ENCODE measurements at places on chromosomes 2 and 18.

GRCh38 chr2:217431577-217432269, 571.1 kb downstream of the TNS1 start:
- DNase-seq: no peak

DNA sequence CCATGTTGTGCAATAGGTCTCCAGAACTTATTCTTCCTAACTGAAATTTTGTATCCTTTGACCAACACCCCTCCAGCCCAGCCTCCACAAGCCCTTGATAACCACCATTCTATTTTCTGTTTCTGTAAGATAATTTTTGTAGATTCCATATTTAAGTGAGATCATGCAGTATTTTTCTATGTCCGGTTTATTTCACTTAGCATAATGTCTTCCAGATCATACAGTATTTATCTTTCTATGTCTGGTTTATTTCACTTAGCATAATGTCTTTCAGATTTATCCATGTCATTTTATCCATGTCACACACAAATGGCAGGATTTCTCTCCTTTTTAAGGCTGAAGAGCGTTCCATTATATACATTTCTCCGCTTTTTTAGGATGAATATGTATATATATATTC, 24.4 kb upstream of the ONECUT2 start:
- DNase-seq: no peak

GRCh38 chr2:229952256-229952835, 30.0 kb downstream of the FBXO36 start:
- DNase-seq: peak; percentile 54

- no peak for DNase-seq
Observed at GRCh38 chr2:147033044-147033443, 811.8 kb upstream of the ACVR2A start.

DNA sequence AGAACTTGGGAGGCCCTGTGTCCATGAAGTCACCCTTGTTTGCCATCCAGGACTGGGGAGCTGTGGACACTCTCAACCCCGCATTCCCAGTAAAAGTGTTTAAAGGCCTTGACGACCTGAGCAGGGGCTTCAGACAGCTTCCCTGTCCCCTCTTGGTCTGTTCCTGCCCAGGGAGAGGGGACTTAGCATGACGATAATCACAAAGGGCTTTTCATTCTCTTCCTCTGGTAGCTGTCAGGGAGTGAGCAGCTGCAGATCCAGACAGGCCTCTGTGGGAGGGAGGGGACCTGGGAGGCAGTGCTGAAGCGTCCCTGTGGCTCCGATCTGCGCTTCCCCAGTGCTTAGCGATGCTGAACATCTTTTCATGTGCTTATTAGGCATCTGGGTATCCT, 77.8 kb upstream of the HS6ST1 start:
- peak; percentile 77 for DNase-seq

DNA sequence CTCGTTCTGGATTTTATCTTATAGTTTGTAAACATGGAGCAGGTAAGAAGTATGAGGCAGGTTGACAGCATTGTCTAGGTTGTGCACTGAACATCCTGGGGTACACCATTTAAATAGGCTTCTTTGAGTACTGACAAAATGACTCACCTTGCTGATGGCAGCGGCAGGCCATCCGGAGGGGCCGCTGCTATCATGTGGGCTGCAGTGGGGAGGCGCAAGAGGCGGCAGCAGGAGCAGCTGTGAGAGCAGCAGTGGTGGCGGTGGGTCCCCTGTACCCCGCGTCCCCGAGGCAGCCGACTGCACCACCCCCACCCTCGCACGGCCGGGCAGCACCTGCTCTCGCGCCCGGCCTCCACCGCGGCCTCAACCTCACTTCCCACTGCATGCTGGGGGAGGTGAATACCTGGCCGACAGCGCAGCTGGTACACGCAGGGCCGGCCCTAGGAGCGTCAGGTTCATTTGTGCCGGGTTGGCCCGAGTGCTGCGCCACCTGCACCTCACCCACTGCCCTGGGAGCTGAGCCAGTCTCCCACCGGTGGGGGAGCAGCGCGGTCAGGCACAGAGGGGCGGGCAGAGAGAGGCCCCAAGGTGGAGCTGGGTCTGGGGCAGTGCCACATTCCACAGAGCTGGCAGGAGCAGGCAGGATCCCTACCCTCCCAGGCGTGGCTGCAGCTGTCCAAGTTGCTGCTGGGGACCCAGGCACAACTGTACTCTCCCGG, 154.5 kb upstream of the RBMS1 start:
- DNase-seq: no peak

Measured in GM23338 (cell line).